ENCODE measurements at places on chromosomes 2 and 18. TPM values are rescaled to one million over a fixed set of nuclear protein-coding genes. Genes with fewer than 3 reads are reported as not detected.
A peak's percentile ranks its signal among the peaks of the same experiment; 100 is the strongest.

Gene SYT4
- not detected for total RNA-seq

Gene RAB6C
- not detected for total RNA-seq

DNA sequence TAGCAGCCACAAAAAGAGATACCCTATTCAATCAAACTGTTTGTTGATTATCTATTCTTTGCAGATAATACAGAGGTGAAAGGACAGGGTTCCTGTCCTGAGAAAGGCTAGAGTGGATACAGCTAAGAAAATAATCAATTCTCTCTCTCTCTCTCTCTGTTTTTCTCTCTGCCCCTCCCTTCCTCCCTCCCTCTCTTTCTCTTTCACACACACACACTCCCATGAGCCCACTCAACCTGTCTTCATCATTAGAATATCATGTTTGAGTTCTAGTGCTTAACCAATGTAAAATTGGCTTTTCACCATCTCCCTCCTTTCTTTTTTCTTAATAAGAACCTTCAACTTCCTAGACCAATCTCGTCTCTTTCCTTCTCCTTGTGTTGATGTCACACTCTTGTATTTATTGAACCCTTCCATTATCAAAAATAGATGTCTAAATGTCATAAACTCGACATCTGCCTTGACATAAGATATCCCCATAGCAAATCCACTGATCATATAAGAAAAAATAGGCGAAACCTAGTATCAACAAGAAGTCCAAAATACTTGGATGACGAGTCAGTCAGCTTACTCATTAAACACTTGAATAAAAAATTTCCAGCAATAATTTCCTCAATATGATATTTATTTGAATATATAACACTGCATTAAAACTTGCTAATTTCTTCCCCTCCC, 42.8 kb upstream of the CYTIP start:
- no peak for ATAC-seq

DNA sequence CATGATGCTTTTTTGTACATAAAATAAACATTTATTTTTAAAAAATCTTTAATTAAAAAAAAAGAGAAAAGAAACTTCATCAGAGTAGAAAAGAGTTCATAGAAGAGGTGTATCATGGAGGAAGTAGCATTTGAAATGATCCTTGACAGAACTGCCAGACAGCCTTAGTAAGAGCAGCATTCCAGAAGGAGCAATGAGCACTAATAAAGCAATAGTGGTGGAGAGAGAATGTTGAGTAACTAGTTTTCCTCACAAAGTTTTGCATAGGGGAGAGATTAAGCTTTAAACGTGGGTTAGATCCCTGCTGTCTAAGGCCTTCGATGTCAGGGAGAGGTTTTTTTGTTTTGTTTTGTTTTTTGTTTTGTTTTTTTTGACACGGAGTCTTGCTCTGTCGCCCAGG, 29.8 kb upstream of the METTL21A start:
- ATAC-seq, result peak; percentile 53

- peak; percentile 68 for ATAC-seq
Measured at GRCh38 chr18:52160636-52161035, 179.4 kb upstream of the DCC start.

DNA sequence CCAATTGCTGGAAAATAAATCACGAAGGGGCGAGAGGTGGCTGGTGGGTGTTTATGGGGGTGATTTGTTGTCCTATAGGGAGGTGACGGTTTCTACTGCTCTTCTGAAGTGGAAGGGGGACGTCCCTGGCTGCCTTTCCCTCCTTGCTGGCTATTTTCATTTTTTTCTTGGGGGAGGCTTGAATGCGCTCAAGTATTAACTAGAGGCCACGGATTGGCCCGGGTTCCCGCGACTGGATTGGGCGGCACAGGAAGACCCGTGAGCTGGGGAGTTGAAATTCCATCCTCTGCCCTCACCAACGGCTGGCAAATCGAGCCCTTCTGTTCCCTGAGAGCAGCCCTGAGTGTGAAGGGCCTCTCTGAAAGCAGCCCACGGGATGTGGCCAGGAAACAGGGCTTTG, 176.5 kb upstream of the SPRED2 start:
- ATAC-seq, result no peak

- ATAC-seq, result no peak
Measured at GRCh38 chr18:75207310-75208154, 1.4 kb downstream of the PTGR3 start.

- ATAC-seq, result no peak
Measured at GRCh38 chr2:28411166-28411755, 18.6 kb downstream of the FOSL2 start.

Gene IL1B
- 4.1 TPM for total RNA-seq

- no peak for ATAC-seq
Measured at GRCh38 chr2:78351208-78351607, 674.3 kb upstream of the REG3G start.

DNA sequence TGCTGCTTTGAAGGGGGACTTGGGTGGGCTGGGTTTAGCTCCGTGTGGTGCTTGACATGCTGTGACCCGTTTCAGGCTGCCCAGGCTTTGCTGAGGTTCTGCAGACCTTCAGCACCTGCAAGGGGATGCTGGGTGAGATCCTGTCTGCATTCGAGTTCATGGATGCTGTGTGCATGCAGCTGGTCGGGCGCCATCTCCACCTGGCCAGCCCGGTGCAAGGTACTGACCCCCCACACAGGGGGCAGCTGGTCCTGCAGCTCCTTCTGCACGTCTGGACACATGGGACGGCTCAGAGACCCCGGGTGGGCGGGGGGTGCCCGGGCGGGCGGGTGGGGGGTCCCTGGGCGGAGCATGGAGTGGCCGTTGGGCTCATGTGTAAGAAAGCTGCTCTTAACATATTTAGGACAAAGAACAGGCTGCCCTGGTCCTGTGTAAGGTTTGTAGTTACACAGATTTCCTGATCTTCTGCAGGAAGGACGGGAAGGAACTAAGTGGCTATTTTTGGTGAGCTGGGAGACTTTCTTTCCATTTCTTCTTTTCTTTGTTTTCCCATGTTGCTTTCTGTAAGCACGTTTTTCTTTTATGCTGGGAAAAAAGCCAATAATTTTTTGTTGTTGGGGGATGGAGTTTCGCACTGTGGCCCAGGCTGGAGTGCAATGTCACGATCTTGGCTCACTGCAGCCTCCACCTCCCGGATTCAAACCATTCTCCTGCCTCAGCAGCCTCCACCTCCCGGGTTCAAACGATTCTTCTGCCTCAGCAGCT, 15.8 kb downstream of the D2HGDH start:
- no peak for ATAC-seq

GRCh38 chr2:127086990-127087790, 19.8 kb downstream of the BIN1 start:
- peak; percentile 10 for ATAC-seq

Gene C1D
- 11.2 TPM for total RNA-seq

DNA sequence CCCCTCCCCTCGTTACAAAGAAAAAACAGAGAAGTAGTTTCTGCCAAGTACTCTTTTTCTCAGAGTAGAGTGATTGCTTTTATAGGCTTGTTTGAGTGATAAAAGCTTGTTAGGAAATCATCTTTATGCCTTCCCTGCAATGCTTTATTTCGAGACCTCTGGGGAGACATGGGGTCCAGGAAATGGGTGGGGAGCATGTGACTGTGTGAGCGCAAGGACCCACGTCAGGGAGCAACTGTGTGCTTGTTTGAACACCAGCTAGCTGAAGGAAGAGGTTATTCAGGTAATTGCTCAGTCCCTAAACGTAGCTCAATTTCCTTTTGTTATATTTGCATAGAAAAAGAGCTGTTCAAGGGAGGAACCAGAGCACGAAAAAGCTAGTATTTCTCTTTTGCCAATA, 187.3 kb downstream of the FAM210A start:
- no peak for ATAC-seq

- peak; percentile 22 for ATAC-seq
Measured at GRCh38 chr18:58054041-58054781, 10.2 kb downstream of the NEDD4L start.

All from esophagus mucosa (tissue), 1 donor.